Stimulated activated CD4-positive, alpha-beta T cell treated with anti-CD3 and anti-CD28 coated beads, Interleukin-4, amount 100 ng/mL, for 48 hours (primary cell): ENCODE measurements at places on chromosomes 16 and 17.

DNA sequence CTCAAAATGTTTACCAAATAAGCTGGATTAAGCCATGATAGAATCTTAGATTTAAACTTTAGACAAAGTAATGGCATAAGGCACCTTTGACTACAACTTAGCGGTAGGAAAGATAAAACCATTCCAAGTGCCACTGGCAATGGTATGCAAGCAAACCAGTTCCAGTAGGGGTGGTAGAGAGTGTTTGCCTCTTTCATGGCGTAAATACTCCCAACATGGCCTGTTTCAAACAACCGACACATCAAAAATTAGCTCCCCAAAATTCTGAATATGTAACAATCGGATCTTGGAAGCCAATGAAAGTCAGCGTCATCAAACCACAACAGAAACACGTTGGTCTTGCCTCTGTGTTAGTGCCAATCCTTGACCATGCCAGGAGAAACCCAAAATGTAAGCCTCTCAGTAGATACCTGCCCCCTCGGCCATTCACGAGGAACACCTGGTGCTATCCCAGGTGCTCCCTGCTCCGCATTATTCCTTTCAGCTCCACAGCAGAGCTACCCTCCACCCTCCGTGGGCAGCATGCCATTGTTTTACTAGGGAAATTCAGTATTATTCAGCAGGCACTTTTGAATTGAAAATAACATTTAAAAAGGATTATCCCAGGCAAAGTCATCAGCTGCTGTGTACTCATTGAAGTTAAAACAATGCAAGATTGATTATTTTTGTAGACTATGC is 307.8 kb upstream of the CDH11 start:
- DNase-seq: no peak

GRCh38 chr17:79806863-79807720 is 10.2 kb upstream of the CBX8 start:
- DNase-seq: no peak

DNA sequence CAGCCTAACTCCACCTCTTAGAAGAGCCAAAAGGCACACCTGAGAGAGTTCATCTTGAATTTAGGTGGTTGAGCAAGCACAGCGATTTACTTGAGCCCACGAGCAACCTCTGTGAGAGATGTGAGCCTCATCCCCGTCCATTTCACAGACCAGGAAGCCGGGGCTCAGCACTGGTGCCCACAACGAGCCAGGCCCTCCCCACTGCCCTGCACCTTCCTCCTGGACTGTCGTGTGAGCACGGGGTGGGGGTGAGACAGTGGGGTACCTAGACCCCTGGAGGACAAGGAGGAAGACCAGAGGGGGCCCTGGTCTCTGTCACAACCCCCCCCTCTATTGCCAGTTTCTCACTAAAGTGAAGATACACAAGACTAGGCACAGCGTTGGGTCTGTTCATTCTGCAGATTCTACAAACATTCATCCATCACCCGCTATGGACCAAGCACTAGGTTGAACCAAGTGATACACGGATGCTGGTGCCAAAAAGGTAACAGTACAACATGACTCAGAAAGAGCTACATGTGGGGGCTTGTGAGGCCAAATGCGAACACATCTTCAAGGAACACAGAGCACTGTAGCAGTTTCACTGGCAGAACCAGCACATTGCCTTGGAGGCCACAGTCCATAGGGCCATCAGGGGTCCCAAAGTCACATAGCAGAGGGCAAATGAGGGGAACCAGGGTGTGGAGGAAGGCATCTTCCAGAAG is 231.9 kb downstream of the PARN start:
- no peak for DNase-seq

DNA sequence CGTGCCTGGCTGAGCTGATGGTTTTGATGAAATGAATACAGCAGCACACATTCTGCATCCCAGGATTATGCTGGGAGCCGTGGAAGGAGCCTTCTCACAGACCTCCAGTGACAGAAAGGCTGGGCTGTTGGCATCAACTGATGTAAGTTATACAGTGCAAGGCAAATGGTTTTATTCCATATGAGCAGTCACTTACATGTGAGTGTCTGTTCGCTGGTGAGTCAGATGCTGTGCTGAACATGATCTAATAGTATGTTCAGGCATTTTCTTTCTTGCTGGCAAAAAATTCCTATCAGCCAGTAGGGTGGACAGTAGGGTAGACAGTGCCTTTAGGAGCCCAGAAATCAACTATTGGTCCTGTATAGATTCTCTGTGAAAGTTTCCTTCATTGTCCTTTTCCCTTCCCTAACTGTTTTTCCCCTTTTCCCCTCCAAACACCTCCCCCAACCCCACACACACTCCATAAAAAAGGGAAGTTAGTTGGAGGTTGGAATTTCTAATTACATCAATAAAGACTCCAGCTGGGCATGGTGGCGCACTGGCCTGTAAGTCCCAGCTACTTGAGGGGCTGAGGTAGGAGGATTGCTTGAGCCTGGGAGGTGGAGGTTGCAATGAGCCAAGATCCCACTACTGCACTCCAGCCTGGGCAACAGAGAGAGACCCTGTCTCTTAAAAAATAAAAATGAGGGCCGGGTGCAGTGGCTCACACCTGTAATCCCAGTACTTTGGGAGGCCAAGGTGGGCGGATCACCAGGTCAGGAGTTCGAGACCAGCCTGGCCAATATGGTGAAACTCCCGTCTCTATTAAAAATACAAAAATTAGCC is 36.2 kb downstream of the LDHD start:
- no peak for DNase-seq

DNA sequence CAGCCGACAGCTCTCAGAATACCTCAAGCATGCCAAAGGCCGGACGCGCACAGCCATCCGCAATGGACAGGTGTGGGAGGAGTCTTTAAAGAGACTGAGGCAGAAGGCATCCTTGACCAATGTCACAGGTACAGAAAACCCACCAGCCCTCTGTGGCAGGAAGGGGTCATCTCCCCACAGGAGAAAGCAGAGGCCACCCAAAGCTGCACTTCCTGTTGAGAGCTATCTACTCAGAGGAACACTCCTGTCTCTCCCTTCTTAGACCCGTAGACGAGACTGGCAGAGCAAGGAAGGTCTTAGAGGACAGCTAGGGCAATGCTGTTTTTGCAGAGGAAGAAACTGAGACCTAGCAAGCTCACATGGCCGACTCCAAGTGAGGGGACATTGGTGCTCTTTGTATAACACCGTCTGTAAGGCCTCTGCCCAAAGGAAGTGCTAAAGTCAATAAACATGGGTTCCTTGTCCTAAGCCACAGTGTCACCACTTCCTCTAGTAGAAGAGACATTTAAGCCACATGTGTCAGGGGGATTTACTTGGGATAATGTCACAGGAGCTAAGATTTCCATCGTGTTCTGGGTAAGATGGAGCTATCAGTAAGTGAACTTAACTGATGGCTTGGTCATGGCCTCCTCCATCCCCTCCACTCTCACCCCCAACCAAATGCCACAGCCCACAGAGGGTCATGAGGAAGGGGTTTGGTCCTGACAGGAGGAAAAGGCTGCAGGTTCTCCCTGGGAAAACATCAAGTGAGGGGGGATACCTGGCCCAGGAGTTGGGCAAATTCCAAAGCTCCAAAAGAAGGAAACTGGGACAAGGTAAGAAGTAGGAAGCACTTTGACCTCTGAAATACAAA is 9.4 kb downstream of the LPO start:
- DNase-seq: no peak

DNA sequence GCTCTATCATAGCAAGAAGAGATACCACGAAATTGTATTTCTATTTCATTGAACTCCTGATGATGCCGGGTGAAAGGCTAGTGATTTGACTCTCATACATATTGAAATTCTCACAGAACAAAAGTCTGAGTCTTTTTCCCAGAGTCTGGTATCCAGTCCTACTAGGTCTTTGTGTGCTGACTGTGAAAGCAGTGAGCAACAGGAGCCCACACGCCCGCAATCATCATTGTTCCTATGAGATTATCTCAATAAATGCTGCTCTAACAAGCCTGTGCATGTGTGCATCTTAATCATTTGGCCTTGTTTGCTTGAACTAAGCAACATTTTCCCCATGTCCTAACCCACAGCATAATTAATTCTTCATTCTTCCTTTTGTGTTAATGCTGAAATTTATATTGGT is 1466.0 kb downstream of the CDH11 start:
- no peak for DNase-seq

- DNase-seq: no peak
These were observed 25.8 kb downstream of the LITAF start for GRCh38 chr16:11560701-11561453.

GRCh38 chr17:5355421-5356129 is 63.9 kb downstream of the NUP88 start:
- DNase-seq: no peak

DNA sequence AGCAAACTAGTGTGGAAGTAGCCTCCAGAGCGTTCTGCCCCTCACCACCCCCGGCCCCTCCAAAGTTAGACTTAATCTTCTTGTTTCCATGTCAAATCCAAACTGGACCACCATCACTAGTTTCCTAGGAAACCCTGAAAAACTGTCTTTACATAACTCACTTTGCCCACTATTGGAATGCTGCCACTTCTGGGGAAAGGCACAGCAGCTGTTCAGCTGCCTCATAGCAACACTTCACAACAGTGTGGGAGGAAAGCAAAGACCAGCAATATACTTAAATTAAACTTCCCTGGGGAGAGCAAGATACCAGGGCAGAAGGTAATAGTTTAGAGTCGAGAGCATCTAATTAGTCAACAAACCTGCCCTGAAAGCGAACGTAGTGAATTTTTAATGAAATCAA is 452.2 kb downstream of the KCNJ2 start:
- no peak for DNase-seq

DNA sequence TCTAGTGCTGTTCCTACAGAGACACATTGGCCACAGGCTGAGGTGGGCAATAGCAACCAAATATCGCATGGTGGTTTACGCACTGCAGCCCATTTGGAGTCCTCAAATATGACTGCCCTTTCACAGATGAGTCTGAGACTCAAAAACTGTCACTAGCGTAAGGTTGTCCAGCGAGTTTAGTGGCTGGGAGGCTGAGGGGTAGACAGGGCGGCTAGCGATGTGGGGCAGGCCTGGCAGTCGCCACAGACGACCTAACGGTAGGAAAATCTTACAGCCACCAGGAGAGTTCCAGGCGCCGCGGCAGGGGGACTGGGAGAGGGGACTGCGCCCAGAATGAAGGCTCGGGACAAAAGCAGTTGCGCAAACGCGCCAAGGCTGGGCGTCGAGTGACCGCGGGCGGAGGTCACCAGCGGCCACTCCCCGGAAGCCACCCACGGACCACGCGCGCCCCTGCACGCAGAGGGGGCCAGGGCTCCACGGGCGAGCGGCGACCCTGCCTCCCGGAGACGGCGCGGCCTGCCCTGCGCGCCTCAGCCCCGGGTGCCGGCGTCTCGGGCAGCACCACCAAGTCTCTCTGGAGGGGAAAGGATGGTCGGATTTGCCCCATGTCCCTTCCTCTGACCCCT is 699 bp upstream of the MAP1LC3B start:
- DNase-seq: no peak

- DNase-seq: no peak
These were observed 44.1 kb upstream of the GRIN2A start for GRCh38 chr16:10226141-10226986.

- no peak for DNase-seq
These were observed 31.1 kb downstream of the TRPV2 start for GRCh38 chr17:16446338-16446983.

- DNase-seq: no peak
These were observed 51.6 kb downstream of the ACTG1 start for GRCh38 chr17:81460856-81461460.

DNA sequence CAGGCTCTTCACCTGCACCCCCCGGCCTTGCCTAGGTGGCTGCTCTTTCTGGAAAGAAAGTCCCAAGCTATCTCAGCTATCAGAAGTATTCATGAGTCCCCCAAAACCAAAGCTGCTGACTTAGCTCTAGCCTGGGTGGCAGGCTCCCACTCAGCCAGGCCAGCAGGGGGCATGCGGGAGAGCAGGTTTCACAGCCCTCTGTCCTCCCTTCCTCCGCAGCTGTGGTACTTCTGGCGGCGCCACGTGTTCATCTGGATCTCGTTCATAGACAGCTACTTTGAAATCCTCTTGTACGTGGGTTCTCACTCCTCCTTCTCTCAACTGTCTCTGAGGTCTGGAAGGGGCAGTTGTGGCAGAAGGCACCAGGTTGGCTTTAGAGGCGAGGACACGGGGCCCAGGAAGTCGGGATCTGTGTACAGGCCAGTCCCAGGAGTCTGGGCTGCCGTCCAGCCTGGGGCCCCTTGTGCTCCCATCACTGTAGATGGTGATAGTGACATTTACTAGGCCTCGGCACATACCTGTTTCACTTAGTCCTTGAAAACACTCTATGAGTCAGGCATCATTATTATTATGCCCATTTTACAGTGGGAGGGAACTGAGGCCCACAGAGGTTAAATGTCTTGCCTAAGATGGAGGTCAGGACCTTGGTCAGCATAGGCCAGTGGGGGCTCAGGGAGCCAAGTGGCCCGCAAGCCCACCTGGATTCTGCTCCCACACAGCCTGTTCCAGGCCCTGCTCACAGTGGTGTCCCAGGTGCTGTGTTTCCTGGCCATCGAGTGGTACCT is 12.9 kb downstream of the TRPV2 start:
- no peak for DNase-seq

GRCh38 chr17:35003778-35004177 is 23.5 kb downstream of the LIG3 start:
- no peak for DNase-seq

GRCh38 chr16:1036726-1037393 is 35.7 kb upstream of the SSTR5 start:
- DNase-seq: no peak

DNA sequence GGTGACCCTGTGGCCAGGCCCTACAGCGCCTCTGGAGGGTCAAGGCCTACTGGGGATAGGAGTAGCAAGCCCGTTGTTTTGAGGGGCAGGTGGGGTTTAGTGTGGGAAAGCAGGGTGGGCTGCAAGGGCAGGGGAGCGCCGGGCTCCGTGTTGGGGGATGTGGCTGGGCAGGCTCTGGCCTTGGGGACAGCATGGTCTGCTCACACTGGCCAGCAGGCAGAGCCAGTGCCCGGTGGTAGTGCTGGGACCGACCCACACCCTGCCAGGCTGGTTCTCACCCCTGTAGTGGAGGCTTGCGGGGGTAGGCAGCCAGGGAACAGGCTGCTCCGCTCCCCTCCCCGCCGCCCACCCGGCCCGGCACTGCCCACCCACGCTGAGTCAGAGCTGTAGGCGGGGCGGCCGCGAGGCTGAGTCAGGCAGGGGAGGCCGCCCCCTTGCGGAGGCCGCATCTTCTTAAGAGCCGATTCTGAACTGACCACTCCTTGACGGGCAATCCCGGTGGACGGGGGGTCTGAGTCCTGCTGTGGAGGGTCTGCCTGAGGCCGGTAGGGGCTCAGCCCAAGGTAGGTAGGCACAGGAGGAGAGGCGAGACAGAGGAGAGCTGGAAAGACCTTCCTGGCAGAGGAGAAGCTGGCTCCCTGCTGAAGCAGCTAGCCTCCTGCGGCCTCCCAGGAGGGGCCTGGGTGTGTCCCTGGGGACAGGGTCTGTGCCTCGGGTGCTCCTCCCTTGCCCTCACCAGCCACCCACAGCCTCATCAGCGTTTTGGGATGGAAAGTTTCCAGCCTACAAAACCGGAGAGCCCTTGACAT is 62.4 kb downstream of the BAIAP2 start:
- peak; percentile 15 for DNase-seq
